Dorsolateral prefrontal cortex (tissue), 122 donors: ENCODE measurements at places on chromosomes 11 and 22. TPM values are rescaled to one million over a fixed set of nuclear protein-coding genes. Genes with fewer than 3 reads are reported as not detected.
A peak's percentile ranks its signal among the peaks of the same experiment; 100 is the strongest.

Gene RASSF10
- total RNA-seq, result 1.3 TPM

DNA sequence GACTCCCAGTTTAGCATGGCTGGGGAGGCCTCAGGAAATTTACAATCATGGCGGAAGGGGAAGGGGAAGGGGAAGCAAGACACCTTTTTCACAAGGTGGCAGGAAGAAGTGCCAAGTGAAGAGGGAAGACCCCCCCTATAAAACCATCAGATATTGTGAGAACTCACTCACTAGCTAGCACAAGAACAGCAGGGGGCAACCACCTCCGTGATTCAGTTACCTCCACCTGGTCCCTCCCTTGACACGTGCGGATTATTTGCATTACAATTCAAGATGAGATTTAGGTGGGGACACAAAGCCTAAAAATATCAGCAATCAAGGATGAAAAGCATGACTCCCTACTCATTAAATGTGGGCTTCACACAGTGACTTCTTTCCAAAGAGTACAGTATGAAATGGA lies 155.0 kb upstream of the CCDC90B start:
- no peak for DNase-seq

GRCh38 chr22:47386812-47387510 lies 624.5 kb downstream of the TBC1D22A start:
- DNase-seq, result no peak

Gene BBOX1
- 32.5 TPM for total RNA-seq

Gene TYR
- total RNA-seq, result not detected

Gene ZNRF3
- 24.5 TPM for total RNA-seq

GRCh38 chr22:24512043-24512442 lies 16.9 kb downstream of the UPB1 start:
- DNase-seq, result no peak

DNA sequence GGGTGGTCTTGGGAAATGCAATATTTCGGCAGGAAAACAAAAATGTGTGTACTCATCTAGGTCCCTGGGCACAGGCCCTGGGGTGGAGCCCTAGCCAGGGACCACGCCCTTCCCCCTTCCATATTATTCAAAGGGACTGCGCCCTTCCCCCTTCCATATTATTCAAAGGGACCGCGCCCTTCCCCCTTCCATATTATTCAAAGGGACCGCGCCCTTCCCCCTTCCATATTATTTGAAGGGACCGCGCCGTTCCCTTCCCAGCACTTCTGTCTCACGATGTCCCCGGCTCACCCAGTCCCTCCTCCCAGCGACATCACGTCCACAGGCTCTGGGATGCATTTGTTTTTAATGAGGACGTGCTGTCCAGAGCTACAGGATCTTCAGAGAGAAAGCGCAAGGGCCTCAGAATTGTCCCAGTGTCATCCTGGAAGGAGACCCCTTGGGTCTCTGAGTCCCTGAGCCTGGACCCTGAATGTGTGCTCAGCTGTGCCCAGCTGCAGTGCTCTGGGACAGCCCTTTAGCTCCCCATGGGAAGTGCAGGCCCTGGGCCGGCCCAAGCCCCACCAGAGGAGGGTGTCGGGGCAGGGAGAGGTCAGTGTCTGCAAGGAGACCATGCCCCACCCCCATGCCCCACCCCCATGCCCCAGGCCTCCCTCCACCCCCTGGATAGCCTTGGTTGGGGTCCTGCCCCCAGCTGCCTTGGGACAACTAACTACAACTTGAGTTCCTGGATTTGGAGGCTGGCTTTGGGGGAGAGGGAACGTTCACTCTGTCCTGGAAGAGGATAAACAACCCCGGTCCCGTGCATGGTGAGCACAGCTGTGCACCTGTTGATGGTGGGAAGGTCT lies 810.0 kb downstream of the BRD1 start:
- DNase-seq, result peak; percentile 10

DNA sequence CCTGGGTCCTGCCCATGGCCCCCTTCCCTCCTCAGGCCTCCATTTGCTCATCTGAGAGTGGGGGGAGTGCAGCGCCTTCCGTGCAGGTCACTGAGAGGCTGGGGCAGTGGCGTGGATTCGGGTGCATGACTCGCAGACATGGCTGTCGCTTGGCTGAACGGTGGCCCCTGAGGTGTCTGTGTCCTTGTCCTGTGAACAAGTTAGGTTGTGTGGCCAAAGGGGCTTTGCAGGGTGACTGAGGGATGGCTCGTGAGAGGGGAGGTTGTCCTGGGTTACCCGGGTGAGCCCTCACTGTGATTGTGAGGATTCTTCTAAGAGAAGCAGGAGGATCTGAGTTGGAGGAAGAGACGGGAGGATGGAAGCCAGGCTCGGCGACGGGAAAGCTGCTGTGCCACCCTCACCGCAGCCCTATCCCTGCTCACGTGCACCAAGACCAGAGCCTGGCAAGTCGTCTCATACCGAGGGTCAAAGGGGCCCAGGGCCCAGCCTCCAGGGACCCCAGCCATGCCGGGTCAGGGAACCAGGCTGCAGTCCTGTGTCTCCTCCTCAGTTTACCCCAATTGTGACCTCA lies 79.1 kb downstream of the KCNQ1 start:
- DNase-seq, result peak; percentile 7

DNA sequence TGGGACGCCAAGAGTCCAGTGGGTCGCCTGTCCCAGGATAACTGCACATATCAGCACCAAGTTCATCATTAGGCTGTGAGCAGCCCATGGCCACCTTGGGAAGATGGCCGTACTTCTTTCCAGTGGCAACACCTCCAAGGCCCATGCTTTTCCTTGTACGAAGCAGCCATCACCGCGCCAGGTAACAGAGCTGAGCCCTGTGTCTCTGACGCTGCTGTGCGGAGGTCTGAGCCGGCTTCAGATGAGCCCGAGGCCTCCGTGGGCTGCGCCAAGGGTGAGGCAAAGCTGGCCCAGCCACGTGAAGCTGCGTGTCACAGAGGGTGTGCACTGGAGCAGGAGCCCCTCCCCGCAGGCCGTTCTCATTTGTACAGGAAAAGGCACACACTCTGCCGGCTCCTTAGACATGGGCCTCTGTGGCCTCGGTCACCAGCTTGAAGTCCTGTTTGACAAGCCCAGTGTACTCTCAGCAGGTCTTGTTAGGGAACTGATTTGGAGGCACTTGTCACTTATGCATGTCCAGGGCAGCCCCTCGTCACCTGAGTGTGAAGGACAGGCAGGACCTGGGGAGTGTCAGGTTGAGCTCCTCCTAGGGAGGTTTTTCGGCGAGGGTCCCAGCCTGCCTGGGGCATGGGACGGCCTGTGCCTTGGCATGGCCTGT lies 401.5 kb downstream of the TBC1D22A start:
- peak; percentile 28 for DNase-seq

- DNase-seq, result no peak
These were observed 56.1 kb upstream of the SLC35C1 start for GRCh38 chr11:45748801-45749200.

Gene FGF4
- not detected for total RNA-seq

DNA sequence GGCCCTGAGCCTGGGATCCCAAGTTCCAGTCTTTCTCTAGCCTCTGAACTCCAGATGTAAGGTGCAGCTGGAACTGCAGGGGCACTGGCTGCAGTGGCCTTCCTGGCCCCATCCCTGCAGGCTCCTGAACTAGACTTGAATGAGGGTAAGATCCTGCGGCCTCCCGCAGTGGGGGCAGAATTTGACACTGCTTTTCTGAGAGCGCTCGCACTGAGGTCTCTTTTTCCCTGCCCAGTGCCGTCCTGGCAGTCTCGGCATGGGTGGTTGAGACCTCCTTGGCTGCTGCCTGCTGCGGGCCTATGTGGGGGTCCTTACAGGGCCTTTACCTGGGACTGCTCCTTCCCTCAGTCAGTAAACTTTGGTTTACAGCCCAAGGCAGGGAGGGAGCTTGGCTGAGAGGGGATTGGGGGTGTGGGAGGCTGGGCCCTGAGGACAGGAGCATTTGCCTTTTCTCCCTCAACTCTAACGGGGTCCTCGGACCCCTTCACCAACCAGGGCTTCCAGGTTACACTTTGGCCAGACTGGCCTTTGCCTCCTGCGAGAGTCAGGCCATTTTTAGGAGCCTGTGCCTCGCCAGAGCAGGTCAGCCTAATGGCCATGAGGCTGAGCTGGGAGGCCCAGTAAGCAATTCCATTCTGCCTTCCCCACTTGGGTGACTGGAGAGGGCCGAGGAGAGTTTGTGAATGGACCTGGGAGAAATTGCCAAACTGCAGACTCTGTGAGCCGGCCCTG lies 35.4 kb downstream of the FAM83F start:
- no peak for DNase-seq

Gene DEPDC7
- total RNA-seq, result 4.7 TPM

DNA sequence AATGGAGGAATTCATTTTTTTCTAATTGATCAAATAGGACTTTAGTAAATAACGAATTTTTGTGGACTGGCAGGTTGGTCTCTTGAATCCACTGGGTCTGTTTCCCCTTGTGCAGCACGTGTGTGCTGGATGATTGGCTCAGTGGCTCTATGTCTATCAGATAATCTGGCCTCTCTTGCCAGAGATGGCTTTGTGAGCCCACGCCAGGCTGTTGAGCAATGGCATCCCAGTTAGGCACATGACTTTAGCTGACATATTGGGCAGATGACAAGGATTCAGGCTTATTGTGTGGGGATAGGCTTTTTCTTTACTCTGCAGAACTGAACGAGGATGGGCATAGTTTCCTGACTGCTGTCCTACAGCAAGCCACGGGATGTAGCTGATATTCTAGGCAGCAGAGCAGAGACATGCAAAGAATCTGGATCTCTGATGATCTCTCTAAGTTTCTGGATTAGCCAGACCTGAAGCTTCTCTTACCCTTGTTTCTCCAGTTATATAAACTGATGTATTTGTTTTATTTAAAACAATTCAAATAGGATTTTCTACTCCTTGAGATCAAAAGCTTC lies 144.9 kb downstream of the ARHGAP42 start:
- DNase-seq, result no peak

Gene RFPL3
- 1.0 TPM for total RNA-seq

DNA sequence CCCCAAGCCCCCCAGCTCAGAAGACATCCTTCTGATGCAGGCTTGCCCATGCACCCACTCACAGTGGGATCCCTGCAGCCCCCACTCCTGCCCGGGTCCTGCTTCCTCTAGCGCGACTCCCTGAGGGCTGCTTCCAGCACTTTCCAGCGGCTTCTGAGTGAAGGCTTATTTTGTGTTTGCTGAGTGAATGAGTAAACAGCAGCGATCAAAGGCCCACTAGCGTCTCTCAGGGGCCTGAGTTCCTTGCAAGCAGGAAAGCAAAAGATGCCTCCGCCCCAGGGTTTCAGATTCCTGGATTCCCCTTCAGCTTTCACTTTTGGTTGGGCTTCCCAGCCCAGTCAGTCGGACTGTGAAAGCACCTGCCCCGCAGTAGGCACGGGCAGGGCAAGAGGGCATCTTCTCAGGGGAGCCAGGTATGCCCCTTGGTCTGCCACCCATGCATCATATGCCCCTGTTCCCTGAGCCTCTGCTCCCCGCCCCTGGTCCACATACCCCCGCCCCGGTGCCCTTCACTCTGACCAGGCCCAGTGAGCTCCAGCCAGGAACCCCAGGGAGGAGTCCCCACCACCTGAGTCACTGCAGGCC lies 9.2 kb downstream of the FADD start:
- DNase-seq, result no peak

- DNase-seq, result no peak
These were observed 11.6 kb upstream of the PDE2A start for GRCh38 chr11:72685560-72686480.

Gene MGAT3
- 94.1 TPM for total RNA-seq

- DNase-seq, result no peak
These were observed 60.4 kb downstream of the MCHR1 start for GRCh38 chr22:40739721-40740120.

GRCh38 chr22:22230438-22230837 lies 14.1 kb upstream of the VPREB1 start:
- DNase-seq, result no peak

DNA sequence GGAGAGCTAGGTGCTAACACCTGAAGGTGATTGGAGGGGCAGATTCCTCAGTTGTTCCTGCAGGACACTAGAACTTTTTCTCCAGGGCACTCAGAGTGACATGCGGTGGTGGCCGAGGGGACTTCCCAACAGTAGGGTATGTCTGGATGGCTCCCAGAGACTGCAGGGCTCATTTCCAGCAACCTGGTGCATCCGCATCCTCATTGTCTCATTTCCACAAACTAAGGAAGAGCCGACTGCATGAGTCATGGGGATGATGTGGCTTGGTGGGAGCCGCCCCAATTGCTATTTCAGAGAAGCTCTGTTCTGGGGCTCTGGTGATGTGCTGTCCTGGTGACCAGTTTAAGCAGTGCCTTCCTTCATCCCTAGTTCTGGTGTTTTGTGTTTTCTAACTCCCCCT lies 2.8 kb upstream of the ROBO4 start:
- DNase-seq, result no peak

- DNase-seq, result no peak
These were observed 1038.5 kb downstream of the NTM start for GRCh38 chr11:132408877-132409276.

- DNase-seq, result no peak
These were observed 13.7 kb upstream of the KIAA0930 start for GRCh38 chr22:45254388-45254787.

Gene MMP12
- not detected for total RNA-seq

DNA sequence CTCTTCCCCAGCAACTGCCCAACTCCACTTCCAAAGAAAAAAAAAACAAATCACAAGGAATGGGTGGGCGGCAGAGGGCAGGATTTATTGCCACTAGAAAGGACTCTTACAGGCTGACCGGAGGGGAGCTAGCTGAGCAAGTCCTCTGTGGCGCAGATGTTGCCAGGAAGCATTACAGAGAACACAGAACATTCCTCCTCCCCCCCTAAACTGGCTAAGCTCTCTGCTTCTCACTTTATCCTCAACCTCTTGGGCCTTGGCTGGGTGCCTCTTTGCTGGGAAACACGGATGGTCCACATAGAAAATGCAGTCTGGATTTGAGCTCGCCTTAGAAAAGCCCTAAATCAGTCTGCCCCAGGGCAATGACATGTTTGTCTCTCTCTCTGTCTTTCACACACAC lies 12.6 kb upstream of the FJX1 start:
- no peak for DNase-seq

Gene PGAP2
- total RNA-seq, result 40.1 TPM

DNA sequence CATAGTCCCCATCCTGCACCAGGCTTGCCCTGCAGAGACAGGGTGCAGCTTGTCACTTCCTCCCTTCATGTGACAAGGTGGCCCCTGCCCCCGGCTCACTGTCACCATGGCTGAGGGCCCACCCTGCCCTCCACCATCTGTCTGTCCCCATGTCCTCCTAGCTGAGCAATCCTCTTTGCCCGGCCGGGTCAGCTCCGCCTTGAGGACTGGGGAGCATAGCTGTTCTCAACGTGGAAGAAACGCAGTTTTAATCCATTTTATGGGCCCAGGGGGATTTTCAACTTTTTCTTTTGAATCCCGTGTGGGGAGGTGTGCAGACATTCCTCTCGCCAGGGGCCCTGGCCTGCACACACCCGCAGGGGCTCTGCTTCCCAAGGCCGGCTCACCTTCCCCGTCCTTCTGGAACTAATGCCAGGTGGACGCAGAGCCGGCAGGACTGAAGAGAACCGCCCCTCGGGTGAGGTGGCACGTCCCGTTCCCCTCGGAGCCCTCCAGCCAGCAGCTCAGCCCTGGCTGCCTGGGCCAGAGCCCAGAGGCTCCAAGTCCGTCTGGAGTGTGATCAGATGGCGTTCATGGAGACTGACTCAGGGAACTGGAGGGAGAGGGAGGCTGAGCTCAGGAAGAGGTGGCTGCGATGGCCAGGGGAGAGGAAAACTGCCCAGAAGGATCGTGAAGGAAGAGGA lies 1108.7 kb downstream of the BRD1 start:
- DNase-seq, result no peak

- DNase-seq, result no peak
These were observed 786.8 kb downstream of the BRD1 start for GRCh38 chr22:49040754-49041467.

- no peak for DNase-seq
These were observed 864.5 kb downstream of the NTM start for GRCh38 chr11:132234878-132235277.

- DNase-seq, result no peak
These were observed 2357.2 kb downstream of the LRRC4C start for GRCh38 chr11:39102236-39102635.

Gene TENM4
- 79.5 TPM for total RNA-seq
